ENCODE measurements at places on chromosomes 7 and 10.

GRCh38 chr10:19970717-19971116 is 154.5 kb downstream of the PLXDC2 start:
- H3K4me3 ChIP-seq, result no peak overlapping the region
- no peaks in the 10 kb centered on the region for H3K4me1 ChIP-seq
- no peaks in the 10 kb centered on the region for H3K36me3 ChIP-seq
- no peaks in the 10 kb centered on the region for H3K27me3 ChIP-seq

- H3K4me3 ChIP-seq, result no peak overlapping the region
- H3K27ac ChIP-seq, result no peak overlapping the region
- DNase-seq, result peak; percentile 88
- no peaks in the 10 kb centered on the region for H3K27me3 ChIP-seq
- H3K4me1 ChIP-seq, result no peaks in the 10 kb centered on the region
Measured at GRCh38 chr10:15209827-15210509, 41.5 kb upstream of the NMT2 start.

- no peaks in the 10 kb centered on the region for H3K4me1 ChIP-seq
- no peaks in the 10 kb centered on the region for H3K27me3 ChIP-seq
- no peak overlapping the region for H3K27ac ChIP-seq
- no peaks in the 10 kb centered on the region for H3K36me3 ChIP-seq
- no peak overlapping the region for H3K4me3 ChIP-seq
Measured at GRCh38 chr7:80439894-80440821, 71.7 kb downstream of the GNAT3 start.

DNA sequence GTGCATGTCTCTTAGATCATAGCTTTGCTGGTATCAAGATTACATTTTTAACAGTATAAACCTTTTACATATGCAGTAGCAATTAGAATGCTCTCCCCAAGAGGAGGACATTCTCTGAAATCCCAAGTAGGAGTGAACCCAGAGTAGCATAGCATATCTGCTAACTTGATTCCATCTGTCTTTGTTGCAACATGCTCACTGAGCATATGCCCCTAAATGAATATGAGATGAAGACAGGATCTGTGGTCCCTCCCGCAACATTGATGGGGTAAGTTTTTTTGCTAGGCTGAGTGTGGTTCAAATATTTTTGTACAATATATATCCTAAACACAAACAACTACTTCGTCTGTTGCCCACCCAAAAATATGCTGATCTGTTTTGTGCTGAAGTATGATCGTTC is 534.2 kb upstream of the C7orf33 start:
- DNase-seq, result no peak
- H3K4me1 ChIP-seq, result no peaks in the 10 kb centered on the region
- H3K36me3 ChIP-seq, result no peaks in the 10 kb centered on the region
- H3K27ac ChIP-seq, result no peak overlapping the region

GRCh38 chr7:47217086-47217485 is 364.8 kb downstream of the TNS3 start:
- no peak overlapping the region for H3K27ac ChIP-seq
- H3K4me3 ChIP-seq, result no peak overlapping the region
- H3K36me3 ChIP-seq, result no peaks in the 10 kb centered on the region
- no peaks in the 10 kb centered on the region for H3K27me3 ChIP-seq

DNA sequence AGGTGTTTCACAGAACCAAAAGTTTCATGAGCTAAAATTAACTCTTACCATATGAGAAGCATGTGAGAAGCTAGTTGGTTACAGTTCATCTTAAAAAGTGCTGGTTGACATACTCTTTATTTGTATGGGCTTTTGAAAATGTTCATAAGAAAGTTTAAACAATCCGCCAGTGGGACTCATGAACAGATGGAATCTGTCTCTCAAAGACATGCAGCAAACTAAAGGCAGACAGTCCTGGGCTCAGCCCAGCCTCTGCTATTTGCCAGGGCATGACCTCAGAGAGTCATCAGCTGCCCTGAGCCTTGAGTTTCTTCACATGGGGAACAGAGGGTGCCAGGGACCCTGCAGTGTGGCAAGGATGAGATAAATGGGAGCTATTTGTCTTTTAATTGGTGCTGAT is 3.2 kb downstream of the PYROXD2 start:
- H3K4me3 ChIP-seq, result no peak overlapping the region
- H3K27ac ChIP-seq, result no peak overlapping the region
- H3K36me3 ChIP-seq, result no peaks in the 10 kb centered on the region
- H3K27me3 ChIP-seq, result no peaks in the 10 kb centered on the region
- no peaks in the 10 kb centered on the region for H3K4me1 ChIP-seq

GRCh38 chr7:93717217-93717900 is 142.8 kb upstream of the CALCR start:
- H3K36me3 ChIP-seq, result no peaks in the 10 kb centered on the region
- no peaks in the 10 kb centered on the region for H3K27me3 ChIP-seq
- H3K4me3 ChIP-seq, result no peak overlapping the region

- no peak for DNase-seq
- 0 out of 2 replicates have a peak, but pooled peaks cover 3% of the 10 kb centered on the region for H3K27me3 ChIP-seq
- H3K27ac ChIP-seq, result no peak overlapping the region
- no peaks in the 10 kb centered on the region for H3K36me3 ChIP-seq
- H3K4me3 ChIP-seq, result no peak overlapping the region
Measured at GRCh38 chr10:75889051-75889450, 457.6 kb downstream of the LRMDA start.

DNA sequence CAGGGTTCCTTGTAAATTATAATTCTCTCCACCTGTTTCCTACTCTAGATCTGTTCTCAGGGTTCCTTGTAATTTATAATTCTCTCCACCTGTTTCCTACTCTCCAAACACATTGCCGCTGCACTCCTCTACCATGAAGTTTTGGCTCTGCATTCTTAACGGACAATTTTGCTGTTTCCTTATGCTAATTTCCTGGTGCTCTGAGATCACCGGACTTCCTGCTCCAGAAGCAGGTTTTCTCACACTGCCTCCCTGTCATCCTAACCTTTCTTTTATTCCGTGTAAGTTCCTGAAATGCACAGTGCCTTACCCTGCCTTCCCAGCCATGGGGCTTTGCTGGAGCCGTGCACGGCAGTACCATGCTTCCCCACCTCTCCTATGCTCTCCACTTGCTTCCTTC is 256.8 kb downstream of the PLXNA4 start:
- H3K4me1 ChIP-seq, result no peaks in the 10 kb centered on the region
- H3K36me3 ChIP-seq, result no peaks in the 10 kb centered on the region
- H3K27me3 ChIP-seq, result no peaks in the 10 kb centered on the region

DNA sequence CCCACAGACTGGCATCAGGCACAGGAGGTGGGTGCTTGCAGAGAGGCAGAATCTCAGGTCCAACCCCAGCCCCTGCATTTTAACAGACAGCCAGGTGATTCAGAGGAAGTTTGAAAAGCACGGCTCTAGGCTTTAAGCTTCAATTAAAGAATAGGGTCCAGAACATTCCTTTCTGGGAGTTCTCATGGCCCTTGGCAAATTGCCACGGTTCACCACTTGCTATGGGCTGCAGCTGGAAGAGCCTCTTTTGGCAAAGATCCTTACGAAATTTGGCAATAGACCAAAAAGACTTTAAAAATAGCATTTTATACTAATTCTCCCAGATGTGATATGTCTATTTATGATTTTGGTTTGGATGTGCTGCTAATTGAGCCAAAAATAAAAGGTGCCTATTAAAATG is 148.1 kb downstream of the ITGA8 start:
- no peaks in the 10 kb centered on the region for H3K36me3 ChIP-seq
- no peaks in the 10 kb centered on the region for H3K27me3 ChIP-seq
- no peak overlapping the region for H3K27ac ChIP-seq

DNA sequence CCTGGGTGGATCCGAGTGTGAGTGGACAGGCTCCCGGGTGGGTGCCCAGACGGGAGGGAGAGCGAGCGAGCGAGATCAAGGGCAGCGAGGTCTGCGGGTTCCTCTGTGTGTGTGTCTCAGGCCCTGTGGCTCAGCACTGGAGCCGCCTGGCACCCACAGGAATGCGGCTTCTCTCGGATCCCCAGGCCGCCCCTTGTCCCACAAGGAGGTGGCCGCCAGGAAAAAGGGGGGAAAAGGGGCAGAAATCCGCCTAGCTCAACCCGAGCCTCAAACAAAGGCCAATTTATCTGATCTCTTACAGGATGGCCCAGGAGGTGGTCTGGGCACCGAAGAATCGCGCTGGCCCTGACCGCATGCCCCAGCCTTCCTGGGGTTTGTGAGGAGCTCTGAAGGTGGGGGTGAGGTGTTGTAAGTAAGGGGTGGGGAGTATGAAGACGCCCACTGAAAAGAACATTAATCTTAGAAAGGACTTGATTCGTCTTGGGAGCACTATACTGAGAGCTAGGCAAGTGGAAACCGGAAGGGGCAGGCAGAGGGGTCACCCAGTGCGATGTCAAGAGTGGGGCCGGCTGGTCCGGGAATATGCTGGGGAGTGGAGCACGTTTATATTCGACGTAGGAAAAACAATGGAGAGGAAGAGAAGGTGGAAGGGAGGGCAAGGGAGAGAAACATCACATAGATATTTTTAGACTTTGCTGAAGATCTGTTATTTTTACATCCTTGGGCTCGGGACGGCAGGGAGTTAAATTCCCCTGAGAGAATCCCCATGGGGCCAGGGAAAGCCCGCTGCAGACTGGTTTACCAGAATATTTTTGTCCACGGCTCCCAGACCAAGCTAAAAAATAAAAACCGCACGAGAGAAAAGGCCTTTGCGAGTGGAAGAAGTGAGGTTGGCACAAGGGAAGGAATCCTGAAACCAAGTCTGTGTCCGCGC is 7.2 kb downstream of the DLX5 start:
- H3K27me3 ChIP-seq, result no peaks in the 10 kb centered on the region

GRCh38 chr7:3037259-3037658 is 6.4 kb downstream of the CARD11 start:
- peak; percentile 70 for DNase-seq
- no peak overlapping the region for H3K27ac ChIP-seq
- peaks cover 23% of the 10 kb centered on the region for H3K4me1 ChIP-seq
- no peaks in the 10 kb centered on the region for H3K36me3 ChIP-seq

DNA sequence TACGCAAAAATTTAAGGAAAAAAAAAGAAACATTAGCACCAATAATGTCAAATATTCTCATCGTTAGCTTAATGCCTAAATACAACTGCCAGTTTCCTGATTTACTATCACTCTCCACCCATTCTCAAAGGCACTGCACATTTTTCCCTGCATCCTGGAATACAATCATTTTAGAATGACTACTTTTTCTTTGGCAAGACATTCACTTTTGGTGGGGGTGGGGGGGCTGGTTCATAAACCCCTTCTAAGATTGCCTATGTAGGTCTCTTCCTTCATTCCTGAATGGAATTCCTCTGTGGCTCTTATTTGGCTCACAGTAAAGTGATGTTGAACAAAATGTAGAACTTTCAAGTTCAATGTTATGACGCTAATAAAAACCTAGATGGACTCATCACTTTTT is 74.3 kb downstream of the RNLS start:
- no peak for DNase-seq
- no peak overlapping the region for H3K27ac ChIP-seq
- H3K27me3 ChIP-seq, result no peaks in the 10 kb centered on the region
- H3K4me3 ChIP-seq, result no peak overlapping the region
- H3K4me1 ChIP-seq, result no peaks in the 10 kb centered on the region

- no peak overlapping the region for H3K27ac ChIP-seq
- no peak for DNase-seq
- H3K4me1 ChIP-seq, result no peaks in the 10 kb centered on the region
- no peak overlapping the region for H3K4me3 ChIP-seq
- H3K27me3 ChIP-seq, result no peaks in the 10 kb centered on the region
Measured at GRCh38 chr10:11823989-11824346, 812 bp downstream of the PROSER2 start.

- no peak overlapping the region for H3K4me3 ChIP-seq
- no peaks in the 10 kb centered on the region for H3K27me3 ChIP-seq
- no peak overlapping the region for H3K27ac ChIP-seq
- H3K4me1 ChIP-seq, result no peaks in the 10 kb centered on the region
- H3K36me3 ChIP-seq, result no peaks in the 10 kb centered on the region
Measured at GRCh38 chr7:24475166-24475961, 97.9 kb upstream of the PALS2 start.
